Esophagus squamous epithelium (tissue), 5 donors: ENCODE measurements at places on chromosomes 6 and 20.

GRCh38 chr6:38775870-38776269 is 60.8 kb downstream of the DNAH8 start:
- no peak for DNase-seq

GRCh38 chr6:4434655-4435054 is 299.3 kb upstream of the ECI2 start:
- no peak for DNase-seq

DNA sequence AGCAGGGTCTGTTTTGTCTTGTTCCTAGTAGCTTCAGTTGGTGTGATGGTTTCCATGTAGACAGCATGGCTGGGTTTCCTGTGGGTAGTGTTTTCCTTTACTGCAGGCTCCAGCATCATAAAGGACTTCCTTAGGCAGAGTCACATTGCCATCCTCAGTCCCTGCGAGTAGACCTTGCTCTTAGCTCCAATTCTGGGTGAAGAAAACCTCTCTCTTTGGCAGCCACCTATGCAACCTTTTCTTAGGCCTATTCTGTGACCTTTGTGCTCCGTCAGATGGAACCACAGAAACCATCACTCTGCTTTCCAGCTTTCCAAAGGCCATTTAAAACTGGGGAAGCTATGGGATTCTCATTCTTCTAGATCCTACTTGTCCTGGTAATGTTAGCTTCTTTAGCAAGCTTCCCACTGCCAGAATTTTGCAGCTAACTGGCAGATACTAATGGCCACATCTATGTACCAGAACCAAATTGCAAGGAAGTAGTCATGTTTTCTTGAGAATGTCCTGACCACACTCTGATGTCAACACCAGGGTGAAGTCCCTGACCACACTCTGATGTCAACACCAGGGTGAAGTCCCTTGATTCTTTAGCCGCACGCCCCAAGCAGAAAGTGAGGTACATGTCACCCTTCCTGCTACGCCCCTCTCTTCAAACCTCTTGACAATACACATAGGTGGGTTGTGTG is 646.6 kb upstream of the HS3ST5 start:
- DNase-seq, result no peak

- no peak for DNase-seq
These were observed 33.2 kb downstream of the CCN2 start for GRCh38 chr6:131917763-131918649.

DNA sequence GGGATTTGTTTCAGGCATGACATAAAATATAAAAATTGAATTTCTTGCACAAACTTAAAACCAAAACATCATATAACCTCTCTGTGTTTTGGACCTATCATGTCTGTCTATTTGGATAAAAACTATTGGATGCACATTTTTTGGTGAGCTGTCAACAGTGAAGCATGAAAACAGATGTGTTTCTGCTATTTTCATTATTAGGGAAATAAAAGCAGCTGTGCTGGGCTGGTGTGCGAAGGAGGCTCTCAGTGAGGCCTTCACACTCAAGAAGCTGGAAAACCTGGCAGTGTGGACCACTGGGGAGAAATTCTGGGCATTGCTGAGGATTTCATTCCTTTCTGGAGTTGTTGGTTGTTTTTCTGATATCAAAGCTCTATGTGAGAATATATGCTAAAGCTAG is 395.3 kb downstream of the GJA1 start:
- DNase-seq, result no peak

- no peak for DNase-seq
These were observed 82.7 kb downstream of the CTNNBL1 start for GRCh38 chr20:37776526-37776925.

GRCh38 chr6:25016014-25016720 is 80.4 kb upstream of the RIPOR2 start:
- no peak for DNase-seq

GRCh38 chr6:99711925-99712324 is 105.3 kb downstream of the PRDM13 start:
- DNase-seq, result no peak

- no peak for DNase-seq
These were observed 57.8 kb downstream of the SLC2A10 start for GRCh38 chr20:46767127-46767761.

GRCh38 chr20:49821381-49821780 is 8.8 kb downstream of the SLC9A8 start:
- DNase-seq, result no peak

DNA sequence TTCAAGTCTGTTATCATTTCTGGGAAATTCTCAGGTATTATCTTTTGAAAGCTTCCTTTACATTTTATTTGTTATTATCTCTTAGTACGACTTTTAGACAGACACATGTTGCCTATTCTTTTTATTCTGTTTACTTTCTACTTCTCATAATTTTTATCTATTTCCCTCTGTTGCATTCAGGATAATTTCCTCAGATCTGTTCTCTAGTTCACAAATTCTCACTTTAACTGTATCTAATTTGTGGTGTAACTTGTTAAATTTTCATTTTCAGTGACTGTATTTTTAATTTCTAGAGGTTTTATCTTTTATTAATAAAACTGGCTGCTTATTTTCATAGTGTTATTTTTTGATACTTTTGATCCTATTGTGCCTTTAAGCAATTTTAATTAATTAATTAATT is 16.0 kb downstream of the ATRN start:
- DNase-seq, result no peak

DNA sequence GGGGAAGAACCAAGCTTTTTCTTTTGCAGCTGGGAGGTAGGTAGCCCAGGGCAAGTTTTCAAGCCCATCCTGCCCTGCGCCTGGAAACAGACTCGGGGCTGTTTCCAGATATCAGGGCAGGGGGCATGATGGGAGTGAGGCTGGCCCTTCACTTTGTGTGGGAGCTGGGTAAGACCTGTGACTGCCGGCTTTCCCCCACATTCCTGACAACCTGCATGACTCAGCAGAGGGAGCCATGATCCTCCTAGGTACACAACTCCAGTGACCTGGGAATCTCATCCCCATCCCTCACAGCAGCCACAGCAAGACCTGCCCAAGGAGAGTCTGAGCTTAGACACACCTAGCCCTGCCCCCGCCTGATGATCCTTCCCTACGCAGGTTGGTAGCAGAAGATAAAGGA is 280.8 kb downstream of the SOX4 start:
- no peak for DNase-seq

DNA sequence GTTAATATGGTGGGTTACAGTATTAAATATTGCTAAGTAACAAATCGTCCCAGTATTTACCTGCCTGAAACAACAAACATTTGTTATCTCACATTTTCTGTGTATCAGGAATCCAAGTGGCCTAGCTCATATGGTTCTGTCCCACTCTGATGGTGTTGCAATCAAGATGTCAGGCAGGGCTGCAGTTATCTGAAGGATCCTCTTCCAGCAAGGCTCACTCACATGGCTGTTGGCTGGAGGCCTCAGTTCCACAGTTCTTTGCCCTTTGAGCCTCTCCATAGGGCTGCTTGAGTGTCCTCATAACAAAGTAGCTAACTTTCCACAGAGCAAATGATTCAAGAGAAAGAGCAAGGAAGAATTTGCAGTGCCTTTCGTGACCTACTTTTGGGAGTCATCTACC is 17.7 kb downstream of the RAB22A start:
- DNase-seq, result no peak

DNA sequence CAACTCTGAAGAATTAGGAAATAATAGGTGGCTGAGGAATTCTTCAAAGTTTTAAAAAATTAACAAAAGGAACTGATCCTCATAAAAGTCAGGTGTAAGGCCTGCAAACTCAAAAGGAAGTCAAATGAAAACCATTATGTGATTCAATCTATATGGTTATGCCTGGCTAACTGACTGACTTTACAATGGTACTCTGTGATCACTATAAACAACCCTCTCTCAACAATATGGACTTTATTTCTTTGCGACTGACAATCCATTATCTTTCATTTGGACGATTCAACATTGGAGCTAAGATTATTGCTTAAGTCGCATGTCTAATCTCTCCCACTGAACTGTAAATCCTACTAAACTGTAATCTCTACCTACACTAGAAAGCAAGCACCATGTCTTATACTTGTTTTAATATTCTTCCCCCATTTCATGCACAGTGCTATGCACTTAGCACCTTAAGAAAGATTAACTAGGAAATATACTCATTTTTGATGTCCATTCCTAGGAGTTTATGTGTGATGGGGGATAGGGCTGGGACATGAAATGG is 1.4 kb downstream of the STK38 start:
- DNase-seq, result no peak

DNA sequence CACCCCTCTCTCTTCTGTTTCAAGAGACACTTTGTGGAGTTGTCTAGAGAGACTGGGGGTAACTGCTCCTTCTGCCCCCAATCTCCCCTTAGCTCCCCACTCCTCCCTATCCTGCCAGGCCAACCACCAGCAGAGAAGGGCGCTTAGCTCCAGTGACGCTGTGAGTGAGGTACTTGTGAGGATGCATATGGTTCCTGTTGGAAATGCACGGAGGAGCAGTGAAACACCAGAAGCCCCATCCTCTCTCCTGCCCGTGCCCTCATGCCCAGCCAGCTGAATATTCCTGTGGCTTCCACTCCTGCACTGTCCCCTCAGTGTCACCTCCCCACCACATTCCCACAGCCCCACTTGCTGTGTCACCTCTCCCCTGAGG is 11.9 kb downstream of the NT5E start:
- DNase-seq, result no peak

DNA sequence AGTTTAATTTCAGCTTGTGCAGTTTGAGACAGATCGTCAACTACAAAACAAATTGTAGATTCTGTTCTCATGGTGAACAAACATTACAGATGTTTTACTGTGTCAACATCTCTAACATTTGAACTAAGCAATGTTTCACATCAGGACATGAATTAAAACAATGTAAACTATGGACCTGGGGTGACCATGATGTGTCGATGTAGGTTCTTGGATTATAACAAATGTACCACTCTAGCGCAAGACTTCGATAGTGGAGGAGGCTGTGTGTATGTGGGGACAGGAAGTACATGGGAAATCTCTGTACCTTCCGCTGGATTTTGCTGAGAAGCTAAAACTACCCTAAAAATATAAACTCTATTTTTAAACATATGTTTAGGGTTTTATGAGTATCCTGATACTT is 17.1 kb downstream of the HIVEP2 start:
- DNase-seq, result no peak

GRCh38 chr6:1633366-1634021 is 23.8 kb downstream of the FOXC1 start:
- no peak for DNase-seq

GRCh38 chr6:162442687-162443086 is 284.9 kb downstream of the PRKN start:
- no peak for DNase-seq

DNA sequence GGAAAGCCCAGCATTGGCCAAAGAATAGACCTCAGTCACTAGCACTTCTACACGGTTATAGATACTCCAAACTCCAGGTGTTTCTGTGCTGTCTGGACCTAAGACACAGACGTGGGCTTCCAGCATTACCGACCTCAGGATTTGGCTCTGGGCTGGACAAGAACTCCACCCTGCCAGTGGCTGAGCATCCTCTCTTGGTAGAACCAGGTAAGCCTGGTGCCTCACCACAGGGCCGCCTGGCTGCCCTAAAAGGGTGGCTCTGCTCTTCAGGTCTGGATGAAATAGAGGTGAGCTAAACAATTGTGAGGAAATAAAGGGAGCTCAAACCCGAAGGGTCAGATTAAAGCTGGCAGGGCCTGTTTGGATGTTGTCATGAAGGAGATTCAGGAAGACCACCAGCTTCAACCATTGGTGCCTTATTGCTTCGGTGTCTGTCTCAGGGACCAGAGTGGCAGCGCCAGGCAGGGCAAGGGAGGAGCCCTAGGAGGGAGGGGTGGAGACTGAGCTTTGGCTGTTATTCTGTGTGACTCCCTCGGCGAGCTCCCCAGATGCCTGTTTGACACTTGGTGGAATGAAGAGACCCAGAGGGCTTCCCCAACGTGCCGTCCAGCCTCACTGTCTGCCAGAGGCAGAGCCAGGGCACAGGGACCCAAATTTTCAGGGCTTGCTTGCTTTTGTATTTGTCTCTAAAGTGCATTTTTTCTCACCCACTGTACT is 8.6 kb downstream of the SYNDIG1 start:
- DNase-seq, result no peak

- DNase-seq, result no peak
These were observed 64.9 kb downstream of the IRF4 start for GRCh38 chr6:456358-456867.

DNA sequence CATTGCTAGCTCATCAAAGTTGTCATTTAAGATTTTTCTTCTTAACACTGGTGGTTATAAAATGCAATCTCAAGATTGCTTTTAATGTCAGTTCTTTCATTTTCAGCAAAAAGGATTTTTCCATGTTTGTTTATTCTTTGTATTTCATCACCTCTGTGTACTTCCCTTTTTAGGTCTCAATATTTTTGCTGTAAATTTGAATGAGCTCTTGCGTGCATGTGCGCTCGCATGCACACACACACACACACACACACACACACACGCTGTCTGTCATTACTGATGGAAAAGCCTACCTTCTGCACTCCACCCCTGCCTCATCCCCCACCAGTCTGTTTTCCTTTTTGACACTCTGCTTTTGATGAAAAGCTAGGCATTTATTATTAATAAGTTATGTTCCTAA is 85.3 kb upstream of the FYN start:
- no peak for DNase-seq

DNA sequence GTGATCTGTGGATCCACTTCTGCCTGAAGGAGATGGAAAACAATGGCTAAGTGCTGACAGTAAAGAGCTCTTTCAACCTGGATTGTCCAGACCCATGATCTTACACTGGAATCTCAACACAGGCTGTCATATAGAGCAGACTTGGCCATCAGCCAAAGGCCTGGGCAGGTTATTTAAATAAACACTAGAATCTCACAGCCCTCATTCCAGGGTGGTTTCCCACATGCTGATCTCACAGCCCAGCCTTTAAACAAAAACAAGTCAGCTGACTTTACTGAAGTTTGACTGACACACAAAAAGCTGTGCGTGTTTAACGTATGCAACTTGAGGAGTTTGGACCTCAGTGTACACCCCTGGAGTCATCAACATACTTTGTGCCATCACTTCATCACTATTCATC is 28.4 kb downstream of the SYNDIG1 start:
- no peak for DNase-seq

DNA sequence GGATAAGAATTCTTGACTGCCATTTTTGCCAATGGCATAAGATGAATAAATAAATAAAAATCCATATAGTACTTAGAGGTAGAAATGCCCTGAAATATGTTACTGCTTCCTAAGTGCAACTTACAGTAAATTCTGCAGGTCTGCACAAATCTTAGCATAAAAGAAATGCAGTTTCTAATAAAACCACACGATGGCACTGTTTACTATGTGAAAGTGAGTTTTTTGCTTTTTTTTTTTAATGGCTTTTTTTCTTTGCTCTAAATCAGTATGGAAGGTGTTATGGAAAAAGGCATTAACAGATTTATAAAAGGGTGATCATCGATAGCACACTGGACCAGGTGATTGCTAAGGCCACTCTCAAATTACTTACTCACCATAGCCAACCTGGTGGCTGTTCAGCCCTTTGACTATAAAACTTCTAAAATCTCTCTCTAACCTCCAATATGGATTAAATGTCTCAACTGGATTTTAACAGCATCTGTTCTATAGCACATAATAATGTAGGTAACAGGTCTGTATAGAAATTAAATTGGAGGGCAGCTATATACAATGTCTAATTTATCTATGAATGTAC is 45.8 kb downstream of the AHI1 start:
- DNase-seq, result no peak

- DNase-seq, result no peak
These were observed 57.8 kb upstream of the TAGAP start for GRCh38 chr6:159102373-159103160.

GRCh38 chr6:161091151-161091550 is 99.6 kb downstream of the MAP3K4 start:
- DNase-seq, result no peak
